Germinal center (tissue), 1 donor: ENCODE measurements at places on chromosomes 7 and 10.

DNA sequence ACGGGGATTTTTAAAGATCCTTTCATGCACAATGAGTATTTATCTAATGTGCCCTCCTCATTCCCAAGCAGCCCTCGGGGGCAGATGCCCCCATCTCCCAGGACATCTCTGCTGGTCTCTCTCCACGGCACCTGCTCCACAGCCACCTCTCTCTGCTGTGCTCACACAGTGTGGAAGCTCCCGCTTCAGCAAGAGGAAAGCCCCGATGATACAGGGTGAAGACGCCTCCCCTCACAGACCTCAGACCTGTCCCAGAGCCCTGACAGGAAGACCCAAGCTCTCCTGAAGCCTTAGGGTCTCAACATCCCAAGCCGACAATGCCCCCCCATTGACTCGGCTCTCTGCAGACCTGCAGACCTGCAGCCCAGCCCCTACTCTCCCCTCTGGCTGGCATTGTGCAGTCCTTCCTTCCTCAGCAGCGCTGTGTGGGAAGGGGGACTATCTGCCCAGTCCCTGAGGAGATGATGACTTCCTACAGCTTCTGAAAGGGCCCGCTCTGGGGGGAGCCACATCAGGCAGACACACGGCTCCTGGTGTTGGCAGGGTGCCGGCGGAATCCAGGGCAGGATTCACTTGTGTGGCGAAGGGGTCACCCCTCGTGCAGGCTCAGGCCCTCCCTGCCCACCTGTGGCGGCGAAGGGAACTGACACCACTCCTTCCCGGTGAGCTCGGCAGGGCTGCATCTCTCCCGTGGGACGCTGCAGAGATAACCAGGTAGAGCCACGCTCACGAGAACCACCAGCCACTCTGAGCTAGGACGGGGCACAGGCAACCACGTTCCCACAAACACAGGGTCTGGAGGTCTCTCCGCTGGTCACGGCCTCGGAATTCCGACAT is 61.8 kb downstream of the PTPRN2 start:
- no peak for DNase-seq

GRCh38 chr10:21950566-21950965 is 53.0 kb downstream of the DNAJC1 start:
- DNase-seq: no peak

GRCh38 chr10:33869028-33869427 is 534.6 kb upstream of the NRP1 start:
- DNase-seq: no peak

DNA sequence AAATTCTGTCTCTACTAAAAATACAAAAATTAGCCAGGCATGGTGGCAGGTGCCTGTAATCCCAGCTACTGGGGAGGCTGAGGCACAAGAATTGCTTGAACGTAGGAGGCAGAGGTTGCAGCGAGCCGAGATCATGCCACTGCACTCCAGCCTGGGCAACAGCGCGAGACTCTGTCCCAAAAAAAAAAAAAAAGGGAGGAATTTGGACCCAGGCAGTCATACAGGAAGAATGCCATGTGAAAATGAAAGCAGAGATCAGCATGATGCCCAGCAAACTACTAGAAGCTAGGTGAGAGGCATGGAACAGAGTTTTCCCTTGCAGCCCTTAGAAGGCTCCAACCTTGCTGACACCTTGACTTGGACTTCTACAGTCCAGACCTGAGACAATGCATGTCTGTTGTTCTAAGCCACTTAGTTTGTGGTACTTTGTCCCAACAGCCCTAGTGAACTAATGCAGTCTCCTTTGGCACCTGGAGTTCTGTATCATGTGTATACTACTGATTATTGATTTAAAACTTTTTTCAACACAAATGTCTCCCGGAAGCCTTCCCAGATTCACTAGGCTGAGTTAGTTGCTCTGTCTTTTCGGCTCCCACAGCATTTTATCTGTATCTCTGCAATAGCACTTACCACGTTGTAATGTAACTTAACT is 10.2 kb upstream of the BAG3 start:
- DNase-seq: no peak

- DNase-seq: no peak
Observed at GRCh38 chr7:500521-501420, 18.9 kb downstream of the PDGFA start.

DNA sequence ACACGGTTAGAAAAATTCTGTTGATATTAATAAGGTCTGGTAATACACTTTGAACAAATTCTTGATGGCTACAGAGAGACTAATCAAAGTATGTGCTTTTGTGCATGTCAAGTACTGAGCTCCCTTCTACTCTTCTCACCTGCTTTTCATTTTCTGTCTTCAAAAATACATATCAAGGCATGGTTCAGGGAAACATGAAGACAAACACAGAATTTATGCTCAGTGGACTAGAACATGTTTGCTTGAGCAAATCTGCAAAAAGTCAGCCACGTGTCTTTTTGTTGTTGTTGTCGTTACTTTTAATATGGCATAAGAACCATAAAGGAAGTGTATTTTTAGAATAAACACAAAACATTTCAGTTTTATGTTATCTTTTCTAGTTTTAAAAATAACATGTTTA is 21.9 kb downstream of the CDK13 start:
- DNase-seq: peak; percentile 54

GRCh38 chr10:62527019-62527827 is 153.1 kb downstream of the ZNF365 start:
- peak; percentile 13 for DNase-seq

DNA sequence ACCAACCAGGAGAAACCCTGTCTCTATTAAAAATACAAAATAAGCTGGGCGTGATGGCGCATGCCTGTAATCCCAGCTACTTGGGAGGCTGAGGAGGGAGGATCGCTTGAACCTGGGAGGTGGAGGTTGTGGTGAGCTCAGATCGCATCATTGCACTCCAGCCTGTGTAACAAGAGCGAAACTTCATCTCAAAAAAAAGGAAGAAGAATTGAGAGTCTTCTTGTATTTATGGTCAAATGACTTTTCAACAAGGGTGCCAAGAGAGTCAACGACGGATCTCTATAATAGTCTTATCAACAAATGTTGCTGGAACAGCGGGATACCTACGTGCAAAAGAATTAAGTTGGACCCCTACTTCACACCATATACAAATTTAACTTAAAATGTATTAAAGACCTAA is 21.6 kb upstream of the JAZF1 start:
- no peak for DNase-seq

GRCh38 chr10:114767101-114767985 is 54.2 kb upstream of the FHIP2A start:
- DNase-seq: peak; percentile 17

DNA sequence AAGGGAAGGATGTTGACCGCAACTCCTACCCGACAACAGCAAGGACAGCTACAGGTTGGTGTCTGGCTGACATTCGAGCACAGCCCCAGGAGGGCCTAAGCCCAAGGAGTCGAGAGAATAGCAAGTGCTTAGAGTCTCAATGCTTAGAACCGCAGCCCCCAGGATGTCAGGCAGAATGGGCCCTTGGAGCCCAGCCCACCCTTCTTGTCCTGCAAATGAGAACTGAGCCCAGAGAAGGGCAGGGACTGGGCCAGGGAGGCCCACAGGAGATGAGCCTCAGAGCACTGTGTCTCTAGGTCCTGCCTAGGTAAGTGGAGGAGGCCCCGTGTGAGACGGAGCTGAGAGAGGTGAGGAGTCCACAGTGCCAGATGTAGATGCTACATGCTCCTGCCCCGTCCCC is 173.3 kb upstream of the ZMIZ1 start:
- DNase-seq: no peak

DNA sequence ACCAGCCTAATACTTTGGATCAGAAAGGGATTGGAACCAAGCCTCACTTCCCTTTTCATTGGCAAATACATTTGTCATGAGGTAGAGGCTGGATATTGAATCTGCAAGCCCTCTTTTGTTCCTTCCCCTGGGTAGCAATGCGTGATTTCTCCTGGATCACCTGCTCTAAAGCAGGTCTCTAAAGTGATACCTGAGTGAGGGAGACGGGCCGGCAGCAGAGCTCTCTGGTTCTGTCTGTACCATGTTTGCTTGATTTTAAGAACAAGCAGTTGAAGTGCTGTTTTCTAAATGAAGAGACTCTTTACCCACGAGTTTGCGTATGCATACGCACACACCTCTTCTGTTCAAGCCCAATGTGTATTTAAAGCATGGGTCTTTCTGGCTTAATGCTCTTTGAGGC is 41.1 kb downstream of the GARS1 start:
- DNase-seq: no peak

DNA sequence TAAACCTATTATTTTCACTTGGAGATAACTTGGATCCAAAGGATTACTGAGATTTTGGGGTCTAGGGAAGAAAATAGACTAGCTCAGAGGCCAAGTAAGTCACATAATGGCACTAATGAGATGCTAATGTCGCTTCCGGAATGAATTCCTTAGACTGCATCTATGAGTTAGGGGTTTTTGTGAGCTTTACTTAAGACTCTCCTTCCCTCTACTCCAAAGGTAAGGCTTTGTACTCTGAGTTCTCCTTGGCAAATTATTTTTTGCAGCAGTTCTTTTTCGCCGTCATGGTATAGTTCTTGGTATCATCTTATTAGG is 143.9 kb upstream of the KLF14 start:
- DNase-seq: no peak

DNA sequence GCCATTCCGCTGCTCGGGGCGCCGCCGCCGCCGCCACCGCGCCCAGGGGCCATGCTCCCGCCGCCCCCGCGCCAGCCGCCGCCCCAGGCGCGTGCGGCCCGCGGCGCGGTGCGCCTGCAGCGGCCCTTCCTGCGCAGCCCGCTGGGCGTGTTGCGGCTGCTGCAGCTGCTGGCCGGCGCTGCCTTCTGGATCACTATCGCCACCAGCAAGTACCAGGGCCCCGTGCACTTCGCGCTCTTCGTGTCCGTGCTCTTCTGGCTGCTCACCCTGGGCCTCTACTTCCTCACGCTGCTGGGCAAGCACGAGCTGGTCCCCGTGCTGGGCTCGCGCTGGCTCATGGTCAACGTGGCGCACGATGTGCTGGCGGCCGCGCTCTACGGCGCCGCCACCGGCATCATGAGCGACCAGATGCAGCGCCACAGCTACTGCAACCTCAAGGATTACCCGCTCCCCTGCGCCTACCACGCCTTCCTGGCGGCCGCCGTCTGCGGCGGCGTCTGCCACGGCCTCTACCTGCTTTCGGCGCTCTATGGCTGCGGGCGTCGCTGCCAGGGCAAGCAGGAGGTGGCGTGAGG is 383 bp downstream of the MARVELD1 start:
- DNase-seq: peak; percentile 72

GRCh38 chr7:136874393-136875032 is 6.1 kb downstream of the CHRM2 start:
- no peak for DNase-seq

- DNase-seq: no peak
Observed at GRCh38 chr7:27148031-27148755, 619 bp upstream of the HOXA6 start.

DNA sequence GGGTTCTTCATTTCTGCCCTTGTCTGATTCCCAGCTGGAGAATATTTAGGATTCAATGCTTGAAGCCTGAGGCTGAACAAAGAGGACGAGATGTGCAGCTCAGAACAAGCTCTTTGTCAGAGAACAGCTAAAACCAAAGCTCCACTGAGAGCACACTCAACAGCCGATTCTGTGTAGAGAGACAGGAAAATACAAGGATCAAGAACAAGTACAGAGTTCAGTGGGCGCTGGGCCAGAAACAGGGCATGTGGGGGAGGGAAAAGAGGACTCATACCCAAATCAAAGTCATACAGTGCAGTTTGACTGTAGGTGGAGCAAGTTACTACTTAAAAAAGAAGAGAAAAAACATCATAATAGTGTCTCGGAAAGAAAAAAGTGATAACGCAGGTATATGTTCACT is at the start of gene AGMO:
Gene AGMO, minus strand, starts transcription at position 181 of the 400 bp plus-strand sequence.
- no peak for DNase-seq

DNA sequence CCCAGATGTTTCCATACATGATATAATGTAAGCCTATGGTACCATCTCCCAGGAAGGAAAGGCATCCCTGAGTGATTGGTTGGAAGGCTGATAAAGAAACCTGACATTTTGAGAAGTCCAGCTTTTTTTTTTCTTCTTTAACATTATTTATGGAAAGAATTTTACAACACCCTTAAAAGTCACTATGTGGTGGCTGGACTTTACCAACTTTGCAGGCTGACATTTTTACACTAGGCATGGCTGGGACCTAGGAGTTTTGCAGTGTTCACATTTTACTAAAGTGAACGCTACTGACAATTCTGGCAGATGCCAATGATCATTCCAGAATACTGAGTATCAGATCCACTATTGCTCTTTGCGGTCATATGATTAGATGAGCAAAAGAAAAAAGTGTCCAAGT is 239.9 kb downstream of the GLI3 start:
- no peak for DNase-seq

DNA sequence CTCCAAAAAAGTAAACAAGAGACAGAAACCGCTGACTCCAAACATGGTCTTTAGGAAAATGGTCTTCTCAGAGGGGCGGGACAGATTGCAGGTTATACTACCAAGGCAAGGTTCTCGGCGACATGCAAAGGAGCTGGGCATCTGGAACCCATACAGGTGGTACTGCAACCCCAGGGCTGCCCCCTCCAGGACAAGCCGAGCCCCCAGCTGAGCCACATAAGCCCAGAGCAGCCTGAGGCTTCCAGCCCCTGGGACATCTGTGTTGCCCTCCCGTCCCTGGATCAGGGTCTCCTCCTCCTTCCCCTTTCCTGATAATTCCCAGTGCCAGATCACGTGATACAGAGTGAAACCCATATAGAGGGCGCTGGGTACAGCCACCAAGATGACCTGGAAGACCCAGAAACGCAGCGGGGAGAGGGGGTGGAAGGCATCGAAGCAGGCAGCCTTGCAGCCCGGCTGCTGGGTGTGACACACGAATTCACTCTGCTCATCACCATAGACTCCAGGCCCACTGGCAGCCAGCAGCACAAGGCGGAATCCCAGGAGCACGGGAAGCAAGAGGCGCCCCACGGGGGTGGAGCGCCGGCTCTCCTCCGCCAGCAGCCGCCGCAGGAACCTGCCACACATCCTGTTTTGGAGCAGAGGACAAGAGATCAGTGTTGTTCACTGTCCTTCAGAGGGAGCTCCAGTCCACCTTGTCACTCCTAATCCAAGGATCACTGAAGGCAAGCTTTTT is at the start of gene GJC3:
Gene GJC3, minus strand, starts transcription at position 627 of the 736 bp plus-strand sequence. Its CDS starts 0 bp downstream, at position 627.
- DNase-seq: peak; percentile 19

DNA sequence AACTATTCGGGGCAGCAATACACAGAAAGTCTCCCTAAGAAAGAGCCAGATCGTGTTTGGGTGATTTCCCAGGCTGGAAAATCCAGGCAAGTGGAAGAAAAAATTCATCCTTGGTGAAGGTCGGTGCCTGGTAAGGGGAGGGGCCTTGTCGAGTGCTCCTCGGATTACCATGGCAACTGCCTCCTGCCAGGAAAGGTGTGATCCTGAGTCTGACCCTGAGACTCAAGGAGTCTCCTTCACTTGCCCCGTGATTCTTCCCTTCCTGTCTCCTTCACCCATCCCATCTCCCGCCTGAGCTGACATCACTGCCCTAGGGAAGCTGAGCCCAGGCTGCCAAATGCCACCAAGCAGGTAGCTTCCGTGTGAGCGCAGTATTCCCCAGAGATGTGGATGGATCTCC is 112.2 kb downstream of the MYL10 start:
- no peak for DNase-seq

DNA sequence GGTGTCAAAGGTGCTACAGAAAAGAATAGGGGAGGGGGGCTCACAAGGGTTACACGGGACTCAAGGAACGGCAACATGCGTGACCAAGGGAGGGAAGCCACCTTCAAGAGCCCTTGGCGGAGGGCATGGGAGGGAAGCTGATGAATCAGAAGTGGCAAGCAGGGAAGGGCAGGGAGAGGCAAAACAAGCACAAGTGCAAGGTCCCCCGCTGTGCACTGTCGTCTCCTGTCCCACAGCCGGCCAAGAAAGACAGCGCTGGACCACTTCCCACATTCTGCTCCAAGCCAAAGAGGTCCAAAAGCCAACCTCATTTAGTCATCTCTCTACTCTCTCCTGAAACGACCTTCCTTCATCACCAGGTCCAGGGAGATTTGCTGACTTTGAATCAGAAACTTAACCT is 102.7 kb downstream of the CALN1 start:
- no peak for DNase-seq

GRCh38 chr10:101961591-101962498 is 94.1 kb downstream of the ARMH3 start:
- DNase-seq: no peak
